GM10248 (cell line): ENCODE measurements at places on chromosomes 7 and 10.

GRCh38 chr7:96310110-96310509 is 11.8 kb downstream of the SLC25A13 start:
- no peak for DNase-seq

- DNase-seq = no peak
Measured at GRCh38 chr10:20466731-20467130, 430.4 kb downstream of the NEBL start.

DNA sequence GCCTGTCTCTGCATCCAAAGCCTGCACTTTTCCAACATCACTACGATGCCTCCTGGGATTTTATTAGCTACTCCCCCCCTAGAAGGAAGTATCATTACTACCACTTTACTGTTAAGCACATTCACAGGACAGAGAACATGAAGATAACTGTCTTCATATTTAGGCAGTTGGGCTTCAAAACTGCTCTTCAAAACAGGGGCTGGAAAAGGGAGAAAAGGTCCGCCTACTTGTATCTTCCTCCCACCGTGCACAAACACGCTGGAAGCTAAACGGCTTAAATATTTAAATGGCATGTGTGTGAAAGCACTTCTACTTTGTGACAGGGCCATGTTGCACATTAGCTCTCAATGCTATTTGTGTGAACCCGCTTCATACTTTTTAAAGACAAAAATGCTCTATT is 999 bp downstream of the ITIH5 start:
- DNase-seq = no peak

- DNase-seq = no peak
Measured at GRCh38 chr10:113471241-113471996, 81.4 kb upstream of the HABP2 start.

DNA sequence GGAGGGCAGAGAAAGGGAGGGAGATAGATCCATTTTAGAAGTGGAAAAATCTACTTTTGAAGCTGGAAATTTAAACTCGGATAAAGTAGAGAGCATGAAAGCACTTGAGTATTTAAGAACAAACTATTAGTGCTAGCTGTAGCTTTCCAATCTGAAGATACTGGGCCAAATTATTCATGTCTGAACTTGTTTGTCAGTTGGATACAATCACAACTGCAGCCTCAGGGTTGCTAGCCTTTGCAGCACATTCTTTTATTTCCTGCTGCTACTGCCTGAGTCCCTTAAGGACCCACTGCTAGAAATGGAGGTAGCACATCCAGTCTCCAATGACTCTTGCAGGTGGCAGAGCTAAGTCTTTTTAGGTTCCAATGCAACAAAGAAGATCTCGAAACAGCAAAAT is 8.3 kb upstream of the SLC25A13 start:
- no peak for DNase-seq

DNA sequence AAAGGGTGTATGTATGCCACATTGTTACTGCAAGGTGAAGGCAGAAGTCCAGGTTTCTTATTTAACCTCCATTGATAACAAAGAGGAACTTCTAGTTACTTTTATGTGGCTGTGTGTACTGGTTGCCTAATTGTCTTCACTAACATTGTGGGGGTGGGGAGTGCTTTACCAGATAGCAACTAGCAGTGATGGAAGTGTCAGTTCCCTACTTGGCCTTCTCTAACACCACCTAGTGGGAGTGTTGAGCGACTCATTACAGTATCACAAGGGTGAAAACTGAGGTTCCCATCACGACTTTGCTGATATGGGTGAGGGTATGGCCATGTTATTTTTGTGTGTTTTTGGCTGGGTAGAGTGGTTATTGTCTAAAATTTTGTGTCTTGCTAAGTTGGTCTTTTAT is 274.4 kb downstream of the THSD7A start:
- peak; percentile 16 for DNase-seq

GRCh38 chr7:13933091-13933490 is 56.4 kb downstream of the ETV1 start:
- no peak for DNase-seq

DNA sequence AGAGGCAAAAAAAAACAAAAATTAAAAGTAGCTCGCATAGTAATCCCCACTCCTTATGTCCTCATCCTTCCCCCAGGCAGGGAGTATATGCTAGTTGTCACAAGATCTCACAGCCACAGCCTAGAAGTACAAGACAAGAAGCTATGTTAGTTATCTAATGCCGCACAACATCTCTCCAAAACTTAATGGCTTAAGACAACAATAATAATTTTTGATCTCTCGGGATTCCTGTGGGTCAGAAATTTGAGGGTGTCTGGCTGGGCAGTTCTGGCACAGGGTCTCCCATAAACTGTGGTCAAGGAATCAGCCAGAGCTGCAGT is 39.7 kb downstream of the CPVL start:
- no peak for DNase-seq

GRCh38 chr7:2138146-2138765 is 94.5 kb downstream of the MAD1L1 start:
- DNase-seq = peak; percentile 86

GRCh38 chr7:131839967-131840690 is 283.7 kb upstream of the PODXL start:
- no peak for DNase-seq

- DNase-seq = no peak
Measured at GRCh38 chr7:68729371-68729770, 868.9 kb upstream of the AUTS2 start.

DNA sequence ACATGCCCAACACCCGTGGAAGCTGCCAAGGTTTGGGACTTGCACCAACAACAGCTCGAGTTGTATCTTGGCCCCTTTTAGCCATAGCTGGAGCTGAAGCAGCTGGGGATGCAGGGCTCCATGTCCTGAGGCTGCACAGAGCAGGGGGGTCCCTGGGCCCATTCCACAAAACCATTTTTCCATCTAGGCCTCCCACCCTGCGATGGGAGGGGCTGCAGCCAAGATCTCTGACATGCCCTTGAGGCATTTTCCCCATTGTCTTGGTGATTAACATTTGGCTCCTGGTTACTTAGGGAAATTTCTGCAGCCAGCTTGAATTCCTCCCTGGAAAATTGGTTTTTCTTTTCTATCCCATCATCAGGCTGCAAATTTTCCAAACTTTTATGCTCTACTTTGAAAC is 637.8 kb upstream of the VSTM2A start:
- no peak for DNase-seq

- no peak for DNase-seq
Measured at GRCh38 chr10:113945075-113945686, 90.7 kb downstream of the NHLRC2 start.

GRCh38 chr10:69391158-69391557 is 25.6 kb downstream of the TACR2 start:
- no peak for DNase-seq

DNA sequence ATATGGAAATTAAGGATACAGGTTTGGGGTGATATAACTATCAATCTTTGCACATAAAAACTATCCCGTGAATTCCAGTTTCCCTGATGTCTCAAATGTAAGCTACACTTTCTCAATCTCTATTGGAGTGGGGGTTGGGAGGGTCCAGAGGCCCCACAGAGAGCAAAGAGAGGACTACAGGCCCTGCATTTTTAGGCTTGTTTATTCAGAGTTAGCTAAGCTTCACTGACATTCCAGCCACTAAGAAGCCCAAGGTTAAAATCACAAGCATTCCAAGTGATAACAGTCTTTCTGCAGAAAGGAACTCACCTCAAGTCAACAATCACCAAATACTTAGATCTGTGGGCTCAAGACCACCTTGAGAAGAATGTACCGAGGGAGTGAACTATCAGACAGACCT is 31.6 kb upstream of the LAMB1 start:
- no peak for DNase-seq

GRCh38 chr10:33087922-33088321 is 129.9 kb upstream of the ITGB1 start:
- DNase-seq = no peak

DNA sequence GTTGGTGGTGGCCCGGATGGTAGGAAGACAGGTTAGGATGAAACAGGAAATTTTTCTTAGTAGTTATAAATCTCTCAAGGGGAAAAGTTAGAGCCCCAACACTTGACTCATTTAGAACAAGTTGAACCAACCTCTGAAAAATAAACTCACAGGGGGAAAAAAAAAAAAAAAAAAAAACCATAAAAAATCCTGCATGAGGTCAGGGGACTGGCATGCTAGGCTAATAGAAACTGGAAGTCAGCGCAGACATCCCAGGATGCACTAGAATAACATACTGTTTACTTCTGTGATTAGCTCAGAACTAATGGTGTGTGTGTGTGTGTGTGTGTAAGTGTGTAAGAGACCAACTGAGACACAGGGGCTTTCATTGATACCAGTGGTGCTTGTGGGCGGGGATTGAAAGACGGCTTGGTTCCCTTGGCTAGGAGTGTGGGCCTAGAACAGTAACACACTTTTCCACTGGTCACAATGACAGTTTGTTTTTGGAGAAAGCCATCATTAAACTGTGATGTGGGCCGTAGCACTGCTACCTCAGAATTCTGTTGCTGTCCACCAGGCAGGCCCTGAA is 491.6 kb upstream of the GALNT17 start:
- DNase-seq = no peak

DNA sequence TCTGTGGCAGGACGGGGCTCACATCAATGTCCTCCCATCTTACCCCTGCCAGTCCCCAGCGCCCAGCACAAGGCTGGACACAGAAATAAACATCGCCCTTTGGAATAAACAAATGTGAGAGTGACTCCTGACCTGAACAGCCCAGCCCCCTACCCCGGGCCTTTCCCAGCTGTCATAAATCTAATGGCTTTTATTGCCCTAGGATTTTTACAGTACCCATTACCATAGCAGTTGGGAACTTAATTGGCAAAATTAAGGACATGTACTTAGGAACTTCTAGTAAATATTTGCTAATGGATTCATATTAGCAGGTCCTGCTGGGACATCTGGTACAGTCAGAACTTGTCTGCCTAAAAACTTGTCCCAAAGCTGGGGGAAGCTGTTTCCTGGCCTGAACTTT is 76.6 kb downstream of the GLRX3 start:
- no peak for DNase-seq

GRCh38 chr10:78532480-78533042 is 498.9 kb downstream of the RPS24 start:
- no peak for DNase-seq

GRCh38 chr7:4233146-4233545 is 448.9 kb upstream of the FOXK1 start:
- DNase-seq = no peak

- no peak for DNase-seq
Measured at GRCh38 chr7:46610746-46611145, 689.7 kb upstream of the IGFBP3 start.

- no peak for DNase-seq
Measured at GRCh38 chr7:121608785-121609184, 212.7 kb upstream of the FAM3C start.

DNA sequence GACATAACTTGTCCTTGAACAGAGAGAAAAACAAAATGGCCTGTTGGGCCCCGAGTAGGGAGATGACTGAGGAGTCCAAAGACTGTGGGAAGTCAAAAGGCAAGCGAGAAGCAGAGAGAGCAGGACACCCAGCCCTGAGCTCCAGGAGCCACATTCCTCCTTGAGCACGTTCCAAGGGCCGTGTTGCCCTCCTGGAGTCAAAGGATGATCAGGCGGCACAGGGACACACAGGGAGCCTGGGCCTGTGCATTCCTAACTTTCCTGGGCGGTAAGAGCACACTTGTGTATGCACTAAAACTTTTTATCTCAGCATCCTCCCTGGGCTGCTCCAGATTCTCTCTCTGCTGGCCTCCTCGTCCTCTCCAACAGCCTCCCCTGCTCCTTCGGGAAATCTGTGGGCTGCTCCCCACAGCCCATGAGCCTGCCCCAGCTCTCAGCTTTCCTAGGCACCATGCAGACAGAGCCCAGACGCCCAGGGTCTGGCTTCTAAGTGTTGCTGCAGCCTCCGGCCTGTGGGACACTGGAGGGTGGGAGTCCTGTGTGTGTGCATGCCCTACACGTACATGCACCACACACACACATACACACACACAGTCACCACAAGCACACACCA is 281.8 kb downstream of the POU6F2 start:
- DNase-seq = no peak
